ENCODE measurements at places on chromosomes 13 and 19.

- peak; percentile 20 for DNase-seq
These were observed 1249.4 kb upstream of the SLC10A2 start for GRCh38 chr13:104315606-104316005.

DNA sequence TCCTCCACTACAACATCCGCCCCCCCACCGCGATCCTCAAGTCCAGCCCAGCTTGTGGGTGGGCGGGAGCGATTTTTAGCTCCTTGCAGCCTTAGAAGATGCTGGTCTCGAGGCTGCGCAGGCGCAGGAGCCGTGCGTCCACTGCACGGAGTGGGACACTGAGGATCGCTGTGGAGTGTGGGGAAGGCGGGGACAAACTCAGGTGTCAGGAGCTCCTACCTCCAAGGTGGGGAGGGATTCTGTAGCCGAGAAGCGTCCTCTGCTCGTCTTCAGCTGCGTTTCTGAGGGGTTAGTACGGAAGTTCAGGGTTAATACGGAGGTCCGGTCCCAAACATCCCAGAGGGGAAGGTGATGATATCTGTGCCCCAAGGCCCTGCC is at the start of gene RTBDN:
RTBDN (minus strand) TSS at position 14 of the 378 bp plus-strand sequence. CDS start 4,600 bp downstream, outside the sequence.
- no peak for DNase-seq

- no peak for DNase-seq
These were observed 101.5 kb downstream of the STARD13 start for GRCh38 chr13:33184112-33184490.

DNA sequence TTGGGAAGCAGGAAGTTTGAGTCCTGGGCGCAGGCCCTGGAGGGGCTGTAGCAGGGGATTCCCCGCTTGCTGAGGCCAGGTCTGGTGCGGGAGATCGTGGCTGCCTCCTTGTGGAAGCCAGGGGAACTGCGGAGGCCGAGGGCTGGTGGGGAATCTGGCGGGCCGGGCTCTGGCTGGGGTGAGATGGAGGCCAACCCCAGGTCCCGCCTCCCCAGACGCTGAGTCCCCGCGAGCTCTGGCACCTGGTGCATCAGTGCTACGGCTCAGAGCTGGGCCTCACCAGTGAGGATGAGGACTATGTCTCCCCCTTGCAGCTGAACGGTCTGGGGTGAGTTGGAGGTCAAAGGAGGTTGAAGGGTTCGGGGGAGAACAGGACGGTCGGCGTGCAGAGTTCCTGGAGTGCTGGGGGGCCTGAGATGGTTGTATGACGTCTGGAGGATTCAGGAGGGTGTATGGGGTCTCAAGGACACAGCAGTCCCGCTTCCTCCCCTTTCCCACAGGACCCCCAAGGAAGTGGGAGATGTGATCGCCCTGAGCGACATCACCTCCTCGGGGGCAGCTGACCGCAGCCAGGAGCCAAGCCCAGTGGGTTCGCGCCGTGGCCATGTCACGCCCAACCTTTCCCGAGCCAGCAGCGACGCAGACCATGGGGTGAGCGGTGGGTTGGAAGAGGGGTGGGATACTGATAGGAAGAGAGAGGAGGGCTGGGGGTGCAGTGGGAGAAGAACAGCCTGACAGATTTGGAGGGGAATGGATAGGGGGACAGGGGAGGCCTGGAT is 13.1 kb downstream of the GRAMD1A start:
- peak; percentile 32 for DNase-seq

- no peak for DNase-seq
These were observed 1563.5 kb upstream of the PRR20A start for GRCh38 chr13:55577082-55577846.

Measured in Panc1 (cell line).